Uterus (tissue), 4 donors: ENCODE measurements at places on chromosomes 3 and 15. TPM values are rescaled to one million over a fixed set of nuclear protein-coding genes. Genes with fewer than 3 reads are reported as not detected.
A peak's percentile ranks its signal among the peaks of the same experiment; 100 is the strongest.

Gene TMC3
- total RNA-seq: not detected

Gene ASB14
- total RNA-seq: not detected

Gene TTLL13
- total RNA-seq: not detected

Gene WDR93
- total RNA-seq: not detected

Gene CCDC54
- total RNA-seq: not detected

Gene GNAT1
- not detected for total RNA-seq

DNA sequence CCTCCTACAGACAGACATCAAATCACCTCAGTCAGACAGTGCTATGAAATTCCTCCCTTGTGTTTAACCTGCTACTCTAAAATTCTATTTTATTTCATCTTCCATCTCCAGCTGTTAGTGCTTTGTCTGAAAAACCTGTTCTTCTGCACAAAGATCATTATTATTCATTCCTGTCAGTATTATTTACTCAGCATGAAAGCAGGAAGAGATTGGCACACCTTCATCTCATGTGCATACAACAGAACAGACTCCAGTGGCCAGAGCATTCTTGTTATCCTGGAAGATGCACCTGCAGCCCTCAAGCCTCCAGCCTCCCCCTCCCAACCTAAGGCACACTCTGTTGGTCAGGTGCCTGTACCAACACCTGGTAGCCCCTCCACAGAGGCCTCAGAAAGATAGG is 1.8 kb upstream of the ROPN1B start:
- no peak for DNase-seq
- H3K27me3 ChIP-seq: no peaks in the 10 kb centered on the region
- H3K4me3 ChIP-seq: no peak overlapping the region
- H3K27ac ChIP-seq: no peak overlapping the region
- H3K36me3 ChIP-seq: no peaks in the 10 kb centered on the region

DNA sequence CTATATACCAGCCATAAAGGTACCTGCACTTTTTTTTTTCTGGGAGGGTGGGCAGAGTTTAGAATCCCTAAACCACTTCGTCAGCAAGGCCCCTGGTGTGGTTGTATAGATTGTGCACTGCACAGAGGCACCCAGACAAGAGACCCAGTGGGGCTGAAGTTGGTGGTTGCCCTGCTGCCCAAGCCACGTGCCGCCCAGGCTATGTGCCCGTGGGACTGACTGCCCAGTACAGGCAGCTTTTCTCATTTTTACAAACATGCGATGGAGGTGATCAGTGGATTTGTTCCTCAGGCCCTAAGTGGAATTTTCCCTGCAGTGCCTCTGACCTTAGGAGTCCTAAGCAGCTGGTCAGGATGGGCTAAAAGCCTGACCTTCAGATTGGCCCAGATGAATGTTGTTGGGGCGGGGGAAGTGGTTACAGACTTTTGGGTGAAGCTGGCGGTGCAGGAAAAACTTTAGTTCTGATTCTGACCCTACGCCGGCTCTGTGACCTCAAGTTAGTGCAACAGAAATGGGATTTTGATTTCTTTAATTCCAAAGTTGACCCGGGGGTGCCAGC is 34.9 kb upstream of the LIMD1 start:
- no peaks in the 10 kb centered on the region for H3K4me1 ChIP-seq
- H3K36me3 ChIP-seq: no peaks in the 10 kb centered on the region
- no peak overlapping the region for H3K4me3 ChIP-seq
- DNase-seq: no peak

GRCh38 chr15:42157381-42157780 is 945 bp upstream of the PLA2G4F start:
- no peaks in the 10 kb centered on the region for H3K36me3 ChIP-seq
- H3K4me3 ChIP-seq: no peak overlapping the region
- no peak for DNase-seq

- no peak for DNase-seq
- no peaks in the 10 kb centered on the region for H3K36me3 ChIP-seq
- H3K4me3 ChIP-seq: no peak overlapping the region
- peaks cover 6% of the 10 kb centered on the region for H3K4me1 ChIP-seq
These were observed 190.6 kb downstream of the SHQ1 start for GRCh38 chr3:72657666-72658065.

- no peak overlapping the region for H3K27ac ChIP-seq
- no peaks in the 10 kb centered on the region for H3K27me3 ChIP-seq
- no peaks in the 10 kb centered on the region for H3K36me3 ChIP-seq
- no peaks in the 10 kb centered on the region for H3K4me1 ChIP-seq
- no peak overlapping the region for H3K4me3 ChIP-seq
These were observed 8.8 kb upstream of the RARB start for GRCh38 chr3:25419251-25419650.

DNA sequence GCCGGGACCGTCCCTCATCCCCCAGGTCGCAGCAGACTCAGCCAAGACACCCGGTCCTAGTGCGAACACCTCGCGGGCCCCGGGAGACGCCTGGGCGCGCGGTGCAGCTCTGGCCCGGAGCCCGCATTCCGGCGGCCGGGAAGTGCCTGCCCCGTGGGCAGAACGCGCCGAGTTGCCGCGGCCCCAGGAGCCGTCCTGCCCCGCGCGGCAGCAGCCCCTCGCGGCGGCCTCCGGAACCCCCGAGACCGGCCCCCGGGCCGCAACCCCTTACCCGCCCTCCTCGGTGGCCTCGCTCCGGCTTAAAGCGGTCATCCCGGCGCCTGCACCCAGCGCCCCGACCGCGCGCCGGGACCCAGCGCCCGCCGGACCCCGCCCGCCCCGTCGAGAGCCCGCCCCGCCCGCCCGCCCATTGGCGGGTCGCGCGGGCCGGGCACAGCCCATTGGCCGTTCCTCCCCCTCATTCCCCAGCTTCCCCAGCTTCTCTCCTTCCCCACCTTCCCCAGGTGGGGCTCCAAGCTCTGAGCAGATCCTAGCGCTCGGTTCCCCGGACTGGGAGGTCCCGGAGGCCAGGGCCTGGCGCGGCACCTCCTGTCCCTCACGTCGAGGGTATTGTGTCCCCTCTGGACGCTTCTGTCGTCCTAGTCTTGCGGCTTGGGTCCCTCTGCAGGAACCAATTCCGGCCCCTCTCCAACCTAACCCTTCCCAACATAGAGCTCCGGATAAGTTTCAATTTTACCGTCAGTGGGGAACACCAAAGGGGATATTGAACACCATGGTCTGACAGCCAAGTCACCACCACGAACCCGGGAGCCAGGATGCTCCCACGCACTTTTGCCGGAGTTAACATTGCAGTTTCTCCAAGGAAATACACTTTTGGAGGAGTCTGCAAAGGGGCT is at the start of gene GRAMD2A:
TSS of gene GRAMD2A (minus strand) at position 328 of the 896 bp plus-strand sequence.
- H3K27ac ChIP-seq: no peak within 1 kb of the TSS
- H3K4me1 ChIP-seq: no peaks in the 10 kb centered on the region
- H3K27me3 ChIP-seq: peaks cover 11% of the 10 kb centered on the region

DNA sequence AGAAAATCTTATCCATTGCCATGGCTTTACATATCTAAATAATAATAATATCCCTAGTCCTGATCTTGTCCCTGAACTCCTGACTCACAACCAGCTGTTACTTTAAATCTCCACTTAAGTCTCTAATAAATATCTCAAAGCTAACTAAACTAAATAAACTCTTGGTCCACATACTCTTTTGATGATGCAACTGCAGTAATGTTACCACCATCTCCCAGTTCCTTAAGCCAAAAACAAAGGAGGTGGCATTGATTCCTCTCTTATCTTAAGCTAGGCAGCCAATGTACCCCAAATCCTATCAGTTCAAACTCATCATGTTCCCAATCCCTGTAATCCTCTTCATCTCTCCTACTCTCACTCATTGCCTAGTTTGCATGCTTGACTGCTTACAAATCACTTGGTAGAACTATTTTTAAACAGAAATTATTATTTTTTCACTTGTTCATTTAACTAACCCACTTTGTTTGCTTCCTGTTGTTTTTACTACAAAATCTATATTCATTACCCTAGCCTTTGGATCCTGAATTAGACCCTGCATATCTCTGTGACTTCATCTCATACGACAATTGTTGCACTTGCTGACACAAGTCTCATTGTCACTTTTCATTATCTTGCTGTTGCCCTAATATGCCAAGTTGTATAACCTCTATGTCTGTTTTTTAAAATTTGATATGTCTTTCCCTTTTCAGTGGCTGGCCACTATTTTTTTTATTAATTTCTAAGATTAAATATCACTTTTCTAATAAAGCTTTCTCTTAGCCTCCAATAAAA is 462.2 kb downstream of the ZPLD1 start:
- no peak overlapping the region for H3K4me3 ChIP-seq
- no peaks in the 10 kb centered on the region for H3K4me1 ChIP-seq
- no peak for DNase-seq
- no peaks in the 10 kb centered on the region for H3K27me3 ChIP-seq
- H3K36me3 ChIP-seq: no peaks in the 10 kb centered on the region
- no peak overlapping the region for H3K27ac ChIP-seq

GRCh38 chr15:70837476-70837875 is 16.5 kb downstream of the LARP6 start:
- no peak overlapping the region for H3K27ac ChIP-seq
- no peaks in the 10 kb centered on the region for H3K27me3 ChIP-seq
- H3K4me1 ChIP-seq: no peaks in the 10 kb centered on the region
- no peaks in the 10 kb centered on the region for H3K36me3 ChIP-seq
- no peak overlapping the region for H3K4me3 ChIP-seq

- H3K4me1 ChIP-seq: no peaks in the 10 kb centered on the region
- H3K27me3 ChIP-seq: no peaks in the 10 kb centered on the region
- no peak overlapping the region for H3K4me3 ChIP-seq
- no peak for DNase-seq
- no peak overlapping the region for H3K27ac ChIP-seq
These were observed 17.0 kb upstream of the ANO10 start for GRCh38 chr3:43638594-43639447.

GRCh38 chr3:150545419-150546225 is 674 bp downstream of the SERP1 start:
- H3K27ac ChIP-seq: peak overlapping the region; percentile 99
- DNase-seq: peak; percentile 40
- H3K4me1 ChIP-seq: peaks cover 4% of the 10 kb centered on the region
- peak overlapping the region; percentile 96 for H3K4me3 ChIP-seq
- H3K27me3 ChIP-seq: no peaks in the 10 kb centered on the region
- no peaks in the 10 kb centered on the region for H3K36me3 ChIP-seq

DNA sequence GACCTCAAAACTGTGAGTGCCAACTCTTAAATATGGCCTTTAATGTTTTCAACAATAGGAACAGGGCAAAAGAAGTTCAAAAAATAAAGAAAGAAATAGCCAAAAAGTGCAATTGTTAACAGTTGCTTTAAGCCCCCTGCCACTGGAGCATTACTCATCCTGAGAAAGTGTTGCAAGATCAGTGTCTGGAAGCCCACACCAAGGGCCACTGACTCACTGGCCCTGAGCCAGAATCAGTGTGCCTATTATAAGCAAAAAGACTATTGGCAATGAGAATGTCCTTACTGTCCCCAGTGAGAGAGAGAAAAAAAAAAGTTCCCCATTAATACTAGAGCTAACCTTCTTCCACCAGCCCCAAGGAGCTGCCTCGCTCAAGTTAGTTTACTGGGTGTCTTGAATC is 480.1 kb upstream of the ZNF385D start:
- no peaks in the 10 kb centered on the region for H3K36me3 ChIP-seq
- H3K4me1 ChIP-seq: no peaks in the 10 kb centered on the region
- H3K27ac ChIP-seq: no peak overlapping the region
- no peak overlapping the region for H3K4me3 ChIP-seq

- no peaks in the 10 kb centered on the region for H3K4me1 ChIP-seq
- H3K4me3 ChIP-seq: no peak overlapping the region
- H3K27me3 ChIP-seq: no peaks in the 10 kb centered on the region
- H3K27ac ChIP-seq: no peak overlapping the region
- DNase-seq: no peak
- no peaks in the 10 kb centered on the region for H3K36me3 ChIP-seq
These were observed 7.0 kb upstream of the AHSG start for GRCh38 chr3:186605561-186606545.

DNA sequence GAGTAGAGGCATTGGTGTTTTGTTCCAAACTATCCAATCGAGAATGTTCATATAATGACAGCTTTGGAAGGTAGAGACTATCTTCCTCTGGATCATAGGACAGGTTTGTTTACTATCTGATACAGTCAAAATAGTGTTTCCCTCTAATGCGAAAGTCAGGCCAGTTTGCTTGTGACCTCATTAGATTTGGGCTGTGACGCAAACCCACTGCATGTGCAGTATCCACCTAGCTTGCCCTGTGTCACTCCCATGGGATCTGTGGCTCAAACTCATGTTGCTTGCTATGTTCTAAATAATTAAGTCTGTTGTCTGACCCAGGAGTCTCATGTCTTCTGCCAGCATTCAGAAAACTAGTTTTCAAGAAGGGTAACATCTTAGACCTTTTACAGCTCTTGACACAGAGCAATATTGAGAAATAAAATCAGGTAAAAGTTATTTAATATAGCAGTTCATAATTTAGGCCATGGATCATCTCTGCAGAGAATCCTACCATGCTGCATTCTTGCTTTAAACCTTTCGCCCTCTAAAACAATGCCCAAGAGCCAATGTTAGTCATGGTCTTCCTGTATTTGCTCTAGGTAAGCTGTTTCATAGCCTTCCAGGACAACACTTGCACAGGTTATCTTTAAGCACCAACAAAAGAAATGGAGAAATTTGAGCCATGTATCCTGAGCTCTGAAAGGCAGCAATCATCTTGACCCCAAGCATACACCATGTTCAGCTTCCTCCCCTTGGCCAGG is 26.4 kb downstream of the NIT2 start:
- H3K36me3 ChIP-seq: no peaks in the 10 kb centered on the region

GRCh38 chr3:188369526-188369925 is 215.6 kb downstream of the LPP start:
- no peaks in the 10 kb centered on the region for H3K36me3 ChIP-seq
- no peaks in the 10 kb centered on the region for H3K27me3 ChIP-seq
- H3K4me1 ChIP-seq: no peaks in the 10 kb centered on the region
- no peak for DNase-seq
- peak overlapping the region; percentile 59 for H3K27ac ChIP-seq

- H3K27ac ChIP-seq: no peak overlapping the region
- no peaks in the 10 kb centered on the region for H3K4me1 ChIP-seq
- H3K4me3 ChIP-seq: no peak overlapping the region
- H3K36me3 ChIP-seq: no peaks in the 10 kb centered on the region
- no peaks in the 10 kb centered on the region for H3K27me3 ChIP-seq
- DNase-seq: no peak
These were observed 109.3 kb upstream of the SCN10A start for GRCh38 chr3:38925351-38925750.

DNA sequence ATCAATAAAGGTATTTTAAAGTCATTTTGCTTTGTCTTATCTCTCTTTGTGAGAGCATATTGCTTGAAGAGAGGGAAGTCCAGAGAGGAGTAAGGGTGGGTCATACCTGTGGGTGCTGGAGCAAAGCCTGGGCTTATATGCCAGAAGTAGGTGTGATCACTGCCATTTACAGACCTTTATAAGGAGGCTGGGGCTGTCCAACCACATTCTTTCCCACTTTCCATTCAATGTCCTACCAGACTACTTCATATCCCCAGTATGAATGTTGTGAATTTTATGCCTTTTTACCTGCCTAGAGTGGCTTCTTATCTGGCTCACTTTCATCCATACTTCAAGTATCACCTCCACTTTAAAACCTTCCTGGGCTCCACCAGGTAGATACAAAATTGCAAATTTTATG is 39.4 kb upstream of the ST6GAL1 start:
- no peak overlapping the region for H3K27ac ChIP-seq
- no peaks in the 10 kb centered on the region for H3K36me3 ChIP-seq
- no peak for DNase-seq
- no peak overlapping the region for H3K4me3 ChIP-seq
- H3K4me1 ChIP-seq: no peaks in the 10 kb centered on the region
- no peaks in the 10 kb centered on the region for H3K27me3 ChIP-seq

GRCh38 chr3:68515237-68515636 is 417.1 kb downstream of the TAFA4 start:
- H3K4me1 ChIP-seq: no peaks in the 10 kb centered on the region
- H3K4me3 ChIP-seq: no peak overlapping the region
- no peak for DNase-seq
- H3K36me3 ChIP-seq: no peaks in the 10 kb centered on the region
- no peaks in the 10 kb centered on the region for H3K27me3 ChIP-seq
- H3K27ac ChIP-seq: no peak overlapping the region
